ENCODE measurements at places on chromosomes 2 and 18.

DNA sequence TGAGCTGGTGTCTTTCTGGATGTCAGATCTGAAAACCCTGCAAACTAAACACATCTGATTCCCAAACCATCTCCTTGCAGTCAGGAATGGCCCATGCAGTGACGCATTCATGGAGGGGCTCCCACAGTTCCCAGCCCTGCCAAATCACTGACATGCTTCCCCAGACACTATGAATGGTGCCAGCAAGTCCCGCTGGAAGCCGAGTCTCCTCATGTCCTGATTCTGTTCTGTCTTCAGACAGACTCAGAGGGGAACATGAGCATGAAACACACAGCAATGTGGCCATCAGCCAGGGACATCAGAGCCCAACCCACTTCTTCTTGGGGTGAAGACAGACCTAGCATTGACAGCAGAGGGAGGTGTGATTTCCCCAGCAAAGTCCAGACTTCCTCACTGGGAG lies 83.7 kb downstream of the TTC32 start:
- DNase-seq = no peak

- peak; percentile 93 for DNase-seq
Measured at GRCh38 chr2:88329815-88330603, 122.5 kb downstream of the FOXI3 start.

GRCh38 chr2:100992262-100992661 lies 9.8 kb upstream of the RPL31 start:
- DNase-seq = no peak

- no peak for DNase-seq
Measured at GRCh38 chr2:20917287-20917660, 94.4 kb upstream of the LDAH start.

Data from NCI-H146 (cell line).